ENCODE measurements at places on chromosomes 3 and 15.

GRCh38 chr3:184261270-184261853 lies at the start of gene CAMK2N2:
Gene CAMK2N2, minus strand, starts transcription at chr3:184261553. Its CDS starts 268 bp downstream, at chr3:184261285.
- no peak within 1 kb of the TSS for H3K27ac ChIP-seq
- H3K4me3 ChIP-seq, result peak within 1 kb of the TSS; percentile 66
- no peaks in the 10 kb centered on the region for H3K36me3 ChIP-seq
- peak; percentile 68 for DNase-seq
- peaks cover 30% of the 10 kb centered on the region for H3K27me3 ChIP-seq

DNA sequence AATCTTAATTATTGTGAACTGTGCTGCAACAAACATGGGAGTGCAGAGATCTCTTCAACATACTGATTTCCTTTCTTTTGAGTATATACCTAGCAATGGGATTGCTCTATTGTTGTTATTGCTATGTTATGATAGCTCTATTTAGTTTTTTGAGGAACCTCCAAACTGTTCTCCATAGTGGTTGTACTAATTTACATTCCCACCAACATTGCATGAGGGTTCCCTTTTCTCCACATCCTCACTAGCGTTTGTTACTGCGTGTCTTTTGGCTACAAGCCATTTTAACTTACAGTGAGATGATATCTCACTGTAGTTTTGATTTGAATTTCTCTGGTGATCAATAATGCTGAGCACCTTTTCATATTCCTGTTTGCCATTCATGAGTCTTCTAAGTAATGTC lies 45.5 kb upstream of the TNFSF10 start:
- no peak for DNase-seq
- no peak overlapping the region for H3K27ac ChIP-seq
- H3K4me1 ChIP-seq, result no peaks in the 10 kb centered on the region
- H3K4me3 ChIP-seq, result no peak overlapping the region

GRCh38 chr3:77038468-77038929 lies 1.4 kb upstream of the ROBO2 start:
- DNase-seq, result peak; percentile 78
- no peak overlapping the region for H3K27ac ChIP-seq
- H3K4me1 ChIP-seq, result no peaks in the 10 kb centered on the region
- H3K27me3 ChIP-seq, result no peaks in the 10 kb centered on the region
- peak overlapping the region; percentile 22 for H3K4me3 ChIP-seq

- no peak overlapping the region for H3K4me3 ChIP-seq
- H3K27ac ChIP-seq, result no peak overlapping the region
- no peaks in the 10 kb centered on the region for H3K36me3 ChIP-seq
- H3K4me1 ChIP-seq, result no peaks in the 10 kb centered on the region
Measured at GRCh38 chr3:142968319-142969025, 5.0 kb upstream of the PAQR9 start.

GRCh38 chr3:187960820-187961219 lies 193.1 kb upstream of the LPP start:
- H3K36me3 ChIP-seq, result no peaks in the 10 kb centered on the region
- no peaks in the 10 kb centered on the region for H3K27me3 ChIP-seq
- no peak for DNase-seq

GRCh38 chr3:86451749-86452148 lies 539.2 kb downstream of the VGLL3 start:
- H3K4me3 ChIP-seq, result no peak overlapping the region
- no peaks in the 10 kb centered on the region for H3K27me3 ChIP-seq
- H3K27ac ChIP-seq, result no peak overlapping the region
- DNase-seq, result no peak
- H3K4me1 ChIP-seq, result no peaks in the 10 kb centered on the region

GRCh38 chr3:174737966-174738365 lies 121.2 kb upstream of the NAALADL2 start:
- H3K36me3 ChIP-seq, result no peaks in the 10 kb centered on the region
- H3K4me3 ChIP-seq, result no peak overlapping the region
- no peak overlapping the region for H3K27ac ChIP-seq
- no peak for DNase-seq

GRCh38 chr3:60246361-60246760 lies 1004.9 kb downstream of the FHIT start:
- no peak overlapping the region for H3K27ac ChIP-seq
- no peak for DNase-seq
- H3K27me3 ChIP-seq, result no peaks in the 10 kb centered on the region
- H3K4me1 ChIP-seq, result no peaks in the 10 kb centered on the region

DNA sequence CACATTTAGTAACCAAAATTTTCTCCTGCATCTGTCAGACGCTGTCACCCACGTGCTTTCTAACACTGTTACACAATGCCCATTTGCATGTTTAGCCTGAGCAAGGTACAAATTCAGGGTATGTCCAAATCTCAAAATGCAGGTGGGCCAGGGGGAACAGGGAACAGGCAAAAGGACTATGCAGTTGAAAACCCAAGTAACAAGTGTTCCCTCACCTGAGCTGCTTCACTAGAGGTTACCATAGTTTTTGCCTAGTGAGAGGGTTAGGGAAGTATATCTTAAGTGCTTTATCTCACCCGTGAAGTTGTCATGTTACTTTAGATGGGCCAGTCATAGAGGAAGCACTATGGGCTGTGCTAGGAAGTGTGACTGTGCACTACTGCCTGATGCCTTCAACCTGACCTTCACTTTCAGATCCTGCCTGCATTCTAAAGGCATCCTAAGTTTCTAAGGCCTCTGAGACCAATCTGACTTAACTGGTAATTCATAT lies 6.0 kb upstream of the TMEM87A start:
- no peak overlapping the region for H3K4me3 ChIP-seq
- H3K36me3 ChIP-seq, result no peaks in the 10 kb centered on the region
- H3K4me1 ChIP-seq, result peaks cover 8% of the 10 kb centered on the region
- DNase-seq, result no peak
- no peaks in the 10 kb centered on the region for H3K27me3 ChIP-seq

- H3K36me3 ChIP-seq, result no peaks in the 10 kb centered on the region
- peak overlapping the region; percentile 25 for H3K4me3 ChIP-seq
- no peak for DNase-seq
- no peak overlapping the region for H3K27ac ChIP-seq
Measured at GRCh38 chr15:41620536-41621199, 39.5 kb upstream of the MGA start.

DNA sequence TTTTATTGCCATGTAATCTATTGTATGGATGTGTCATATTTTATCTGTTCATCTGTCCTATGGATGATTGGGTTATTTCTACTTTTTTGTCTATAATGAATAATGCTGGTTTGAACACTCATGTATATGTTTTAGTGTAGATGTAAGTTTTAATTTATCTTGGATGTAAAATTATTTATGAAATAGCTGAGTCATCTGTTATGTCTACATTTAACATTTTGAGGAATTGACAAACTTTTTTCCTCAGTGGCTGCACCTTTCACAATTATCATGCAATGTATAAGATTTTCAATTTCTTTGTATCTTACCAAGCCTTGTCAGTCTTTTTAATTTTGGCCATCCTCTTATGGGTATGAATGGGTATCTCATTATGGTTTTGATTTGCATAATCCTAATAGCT lies 666.4 kb downstream of the DIPK2A start:
- H3K27ac ChIP-seq, result no peak overlapping the region
- no peak for DNase-seq
- H3K27me3 ChIP-seq, result no peaks in the 10 kb centered on the region
- H3K4me1 ChIP-seq, result no peaks in the 10 kb centered on the region
- H3K4me3 ChIP-seq, result no peak overlapping the region

DNA sequence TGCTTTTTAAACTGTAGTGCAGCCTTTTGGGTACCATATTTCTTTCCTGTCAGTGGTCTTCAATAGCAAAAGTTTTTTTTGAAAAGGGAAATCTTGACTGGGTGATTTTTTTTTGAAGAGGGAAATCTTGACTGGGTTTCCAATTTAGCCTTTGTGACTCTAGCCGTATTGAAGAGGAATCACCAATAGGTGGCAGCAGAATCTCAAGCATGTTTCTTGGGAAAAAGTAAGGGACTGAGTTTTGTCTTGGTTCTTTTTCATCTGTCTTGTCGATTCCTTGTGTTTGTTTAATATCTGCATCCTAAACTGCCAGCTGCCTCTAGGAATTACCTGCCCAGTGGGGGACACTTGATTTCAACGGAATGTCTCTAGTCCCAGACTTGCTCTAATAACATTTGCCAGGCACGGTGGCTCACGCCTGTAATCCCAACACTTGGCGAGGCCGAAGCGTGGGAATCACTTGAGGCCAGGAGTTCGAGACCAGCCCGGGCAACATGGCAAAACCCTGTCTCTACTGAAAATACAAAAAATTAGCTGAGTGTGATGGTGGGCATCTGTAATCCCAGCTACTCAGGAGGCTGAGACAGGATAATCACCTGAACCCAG lies 89.2 kb downstream of the RBPMS2 start:
- no peak overlapping the region for H3K4me3 ChIP-seq
- no peaks in the 10 kb centered on the region for H3K36me3 ChIP-seq
- peak; percentile 52 for DNase-seq

DNA sequence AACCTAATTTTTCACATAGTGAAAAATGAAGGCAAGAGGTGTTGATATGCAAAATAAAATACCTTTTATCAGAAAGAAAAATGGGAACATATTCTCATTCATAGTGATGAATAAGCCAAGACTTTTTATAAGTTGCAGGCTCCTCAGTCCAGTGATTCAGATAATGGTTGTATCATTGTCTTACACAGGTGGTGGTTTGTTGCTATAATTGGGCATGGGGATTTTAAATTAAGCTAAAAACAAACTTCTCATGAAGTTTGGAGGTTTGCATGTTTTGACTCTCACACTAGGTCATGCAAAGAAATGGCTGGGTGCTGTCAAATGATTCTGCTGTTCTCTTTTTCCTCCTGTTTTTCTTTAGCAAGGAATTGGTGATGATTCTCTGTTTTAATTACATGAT lies 60.8 kb upstream of the SKIL start:
- H3K4me1 ChIP-seq, result no peaks in the 10 kb centered on the region
- no peak overlapping the region for H3K27ac ChIP-seq
- no peaks in the 10 kb centered on the region for H3K27me3 ChIP-seq
- no peaks in the 10 kb centered on the region for H3K36me3 ChIP-seq

DNA sequence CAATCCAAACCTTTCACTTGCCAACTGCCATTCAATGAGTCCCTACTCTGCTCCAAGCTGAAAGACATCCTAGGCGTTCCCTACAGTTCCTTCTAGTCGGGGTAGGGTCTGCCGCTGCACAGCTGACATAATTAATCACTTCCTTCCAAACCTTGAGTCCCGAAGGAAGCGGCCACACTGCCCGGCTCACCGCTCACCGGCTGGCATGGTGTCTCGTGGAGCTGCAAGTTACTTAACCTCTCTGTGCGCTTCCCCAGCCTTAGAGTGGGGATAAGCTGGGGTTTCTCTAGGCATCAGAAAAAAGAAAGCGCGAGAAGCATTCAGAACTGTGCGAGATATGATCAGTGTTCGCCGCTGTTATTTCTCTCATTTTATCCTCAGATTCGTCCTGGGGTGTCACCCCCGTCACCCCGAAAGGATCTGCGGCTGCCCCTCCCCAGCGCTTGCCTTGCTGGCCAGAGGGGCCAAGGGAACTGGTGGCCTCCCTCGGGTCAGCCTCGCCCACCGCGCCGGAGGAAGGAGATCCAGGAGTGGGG lies 748 bp downstream of the MRPS25 start:
- no peaks in the 10 kb centered on the region for H3K36me3 ChIP-seq
- DNase-seq, result peak; percentile 16
- peaks cover 5% of the 10 kb centered on the region for H3K4me1 ChIP-seq
- no peaks in the 10 kb centered on the region for H3K27me3 ChIP-seq
